Naive B cell (primary cell): ENCODE measurements at places on chromosomes 7 and 10.

GRCh38 chr7:101901661-101902491 lies 84.5 kb downstream of the CUX1 start:
- no peak for DNase-seq

GRCh38 chr7:105173586-105173985 lies 159.6 kb downstream of the KMT2E start:
- DNase-seq, result no peak

DNA sequence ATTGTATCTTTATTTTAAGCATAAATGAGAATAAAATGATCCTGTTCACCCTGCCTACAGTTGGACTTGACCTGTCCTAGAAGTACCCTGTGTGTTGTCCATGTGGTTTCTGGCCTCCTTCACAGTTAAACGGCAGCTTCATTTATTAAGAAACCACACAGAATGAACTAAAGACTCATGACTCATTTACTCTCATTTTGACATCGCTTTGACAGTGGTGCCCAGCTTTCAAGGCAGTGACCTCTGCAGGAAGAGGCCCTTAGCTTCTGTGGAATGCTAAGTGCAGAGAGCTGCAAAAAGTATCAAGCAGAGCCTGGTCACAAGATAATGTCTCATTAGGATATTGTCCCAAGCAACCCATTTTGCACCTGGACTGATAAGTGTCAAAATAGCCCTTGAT lies 93.4 kb downstream of the AVL9 start:
- DNase-seq, result no peak

DNA sequence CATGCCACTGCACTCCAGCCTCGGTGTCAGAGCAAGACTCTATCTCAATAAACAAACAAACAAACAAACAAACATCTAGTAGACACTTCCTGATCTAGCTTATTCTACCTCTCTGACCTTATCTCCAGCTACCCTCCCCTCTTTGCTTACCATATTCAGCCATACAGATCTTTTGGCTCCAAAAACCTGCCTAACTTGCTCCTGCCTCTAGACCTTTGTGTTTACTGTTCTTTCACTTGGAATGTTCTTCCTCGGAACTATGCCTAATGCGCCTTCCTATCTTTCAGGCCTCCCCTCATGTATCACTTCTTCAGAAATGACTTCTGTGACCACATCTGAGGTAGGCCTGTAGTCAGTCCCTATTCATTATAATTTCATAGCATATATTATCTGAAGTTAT lies 20.3 kb upstream of the WNT8B start:
- no peak for DNase-seq

GRCh38 chr10:71345694-71346093 lies 26.6 kb downstream of the SLC29A3 start:
- DNase-seq, result no peak

- DNase-seq, result no peak
These were observed 148.9 kb downstream of the ZEB1 start for GRCh38 chr10:31467791-31468535.

DNA sequence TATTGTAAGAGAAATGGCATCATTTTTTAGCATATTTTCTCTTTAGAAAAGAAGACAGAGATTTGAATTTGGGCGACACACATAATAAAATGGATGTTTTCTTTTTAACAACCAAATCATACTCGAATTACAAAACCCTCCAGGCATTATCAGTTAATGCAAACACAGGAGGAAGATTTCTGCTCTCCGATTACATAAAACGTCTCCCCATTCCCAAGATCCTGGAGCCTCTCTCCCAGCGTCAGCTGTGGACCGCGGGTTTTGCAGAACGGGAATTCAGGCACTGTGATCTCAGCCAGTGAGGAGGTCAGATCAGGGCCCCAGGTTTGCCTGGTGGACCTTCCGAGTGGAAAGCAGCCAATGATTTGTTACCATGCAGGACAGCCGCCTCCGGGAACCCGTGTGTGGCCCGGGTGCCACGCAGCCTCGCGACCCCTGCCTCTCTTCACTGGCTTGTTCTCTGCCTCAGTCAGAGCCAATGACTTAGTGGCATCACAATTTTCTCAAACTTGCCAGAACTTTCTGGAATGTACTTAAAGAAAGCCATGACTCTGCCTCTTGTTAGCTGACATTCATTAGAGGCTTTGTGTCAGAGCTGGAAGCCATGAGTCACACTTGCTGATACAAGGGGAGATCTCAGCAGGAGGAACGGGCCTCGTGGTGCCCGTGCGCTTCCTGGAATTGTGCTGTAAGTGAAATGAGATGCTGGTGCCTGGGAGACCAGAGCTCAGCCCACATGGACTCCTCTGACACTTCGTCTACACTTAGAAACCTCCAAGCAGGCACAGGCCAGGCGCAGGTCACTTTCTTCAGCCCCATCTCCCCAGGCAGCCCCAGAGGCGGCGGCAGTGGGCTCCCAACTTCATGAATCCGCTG lies 246.1 kb downstream of the KLF6 start:
- DNase-seq, result no peak

- DNase-seq, result no peak
These were observed 114.1 kb downstream of the BMS1 start for GRCh38 chr10:42896735-42897134.

DNA sequence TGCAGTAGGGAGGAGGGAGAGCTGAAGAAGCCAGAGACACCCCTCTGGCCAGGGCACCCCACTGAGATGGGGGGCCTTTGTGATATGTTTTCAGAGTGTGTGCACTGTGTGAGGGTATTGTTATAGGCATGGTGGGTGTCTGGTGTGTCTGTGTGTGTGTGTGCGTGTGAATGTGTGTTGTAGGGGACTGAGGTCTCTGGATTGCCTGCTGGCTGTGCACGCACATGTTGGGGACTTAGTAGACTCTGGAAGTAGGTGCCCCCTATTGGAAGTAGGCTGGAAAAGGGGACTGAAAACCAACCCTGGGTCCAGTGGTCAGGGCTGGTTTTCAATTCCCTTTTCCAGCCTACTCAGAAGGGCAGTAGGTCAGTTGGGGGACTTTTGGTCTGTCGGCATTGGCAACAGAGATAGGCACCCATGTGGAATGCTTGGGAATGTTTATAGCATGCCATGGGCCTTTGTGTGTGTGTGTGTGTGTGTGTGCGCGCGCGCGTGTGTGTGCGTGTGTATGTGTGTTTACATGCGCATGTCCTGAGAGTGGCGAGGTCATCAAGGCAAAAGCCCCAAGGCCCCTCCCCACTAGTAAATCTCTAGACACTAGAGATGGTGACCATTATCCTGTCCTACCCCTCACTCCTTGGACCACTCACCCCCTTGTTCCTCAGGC lies 78.8 kb downstream of the HIF1AN start:
- no peak for DNase-seq

DNA sequence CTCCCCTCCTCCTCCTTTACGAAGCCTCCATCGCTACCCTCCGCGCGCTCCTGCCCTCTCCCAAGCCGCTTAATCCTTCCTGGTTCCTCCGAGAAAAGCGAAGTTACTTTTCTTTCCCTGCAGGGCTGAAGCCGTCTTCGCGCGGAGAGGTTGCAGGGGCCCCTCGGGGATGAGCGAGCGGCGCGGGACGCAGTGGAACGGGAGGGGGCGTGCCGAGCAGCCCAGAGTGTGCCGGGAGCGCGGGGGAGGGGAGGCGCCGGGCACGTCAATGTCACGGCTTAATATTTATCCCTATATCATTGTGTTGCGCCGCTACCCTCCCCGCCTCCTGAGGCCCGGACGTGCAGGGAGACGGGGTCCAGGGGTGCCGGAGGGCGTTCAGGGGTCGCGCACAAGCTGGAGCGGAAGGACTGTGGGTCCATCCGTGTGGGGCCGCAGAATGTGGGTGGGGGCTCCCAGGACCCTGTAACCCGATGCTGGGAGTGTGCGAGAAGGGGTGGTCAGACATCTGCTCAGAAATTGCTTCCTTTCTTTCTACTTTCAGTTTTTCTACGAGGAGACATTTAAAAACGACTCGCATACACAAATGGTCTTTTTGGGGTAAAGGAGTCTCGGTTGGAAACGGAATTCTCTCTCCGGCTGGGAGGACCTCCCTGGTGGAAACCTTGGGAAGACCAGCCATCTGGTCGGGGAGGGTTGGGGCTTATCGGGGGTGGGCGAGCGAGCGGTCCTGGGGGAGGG lies 2.4 kb downstream of the CDK6 start:
- DNase-seq, result peak; percentile 61

GRCh38 chr10:119414081-119414611 lies 128.4 kb downstream of the RGS10 start:
- DNase-seq, result no peak

- DNase-seq, result no peak
These were observed 565 bp upstream of the INA start for GRCh38 chr10:103276251-103276895.

DNA sequence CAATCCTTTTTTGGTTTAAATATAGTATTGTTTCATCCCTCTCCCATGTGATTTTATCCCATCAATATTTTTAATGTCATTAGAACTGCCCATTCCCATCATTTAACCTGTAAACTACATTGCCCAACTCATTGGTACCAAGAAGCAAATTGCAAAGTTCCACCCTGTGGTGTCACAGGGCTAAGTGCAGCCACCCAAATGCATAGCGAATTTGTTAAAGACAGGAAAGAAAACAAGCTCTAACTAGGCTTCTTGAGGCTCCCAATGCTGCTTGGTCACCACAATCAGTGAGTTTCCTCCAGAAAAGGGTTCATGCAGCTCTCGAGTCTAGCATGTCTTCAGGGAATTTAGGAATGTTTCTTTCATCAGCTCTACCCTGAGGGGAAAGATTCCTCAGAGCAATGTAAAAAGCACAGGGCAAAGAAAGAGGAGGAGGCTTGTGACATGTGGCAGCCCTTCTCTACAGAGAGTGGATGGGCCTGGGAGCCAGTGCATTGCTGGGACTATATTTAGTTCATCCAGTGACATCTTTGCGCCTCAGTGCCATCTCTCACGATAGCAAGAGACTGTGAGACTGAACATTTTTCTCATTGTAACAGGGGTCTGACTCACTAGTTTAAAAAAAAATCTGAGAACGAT lies 58.1 kb downstream of the CAV1 start:
- no peak for DNase-seq
